ENCODE measurements at places on chromosomes 2 and 18. TPM values are rescaled to one million over a fixed set of nuclear protein-coding genes. Genes with fewer than 3 reads are reported as not detected.
A peak's percentile ranks its signal among the peaks of the same experiment; 100 is the strongest.

GRCh38 chr2:236446521-236446920, 123.1 kb upstream of the ACKR3 start:
- no peak for DNase-seq

DNA sequence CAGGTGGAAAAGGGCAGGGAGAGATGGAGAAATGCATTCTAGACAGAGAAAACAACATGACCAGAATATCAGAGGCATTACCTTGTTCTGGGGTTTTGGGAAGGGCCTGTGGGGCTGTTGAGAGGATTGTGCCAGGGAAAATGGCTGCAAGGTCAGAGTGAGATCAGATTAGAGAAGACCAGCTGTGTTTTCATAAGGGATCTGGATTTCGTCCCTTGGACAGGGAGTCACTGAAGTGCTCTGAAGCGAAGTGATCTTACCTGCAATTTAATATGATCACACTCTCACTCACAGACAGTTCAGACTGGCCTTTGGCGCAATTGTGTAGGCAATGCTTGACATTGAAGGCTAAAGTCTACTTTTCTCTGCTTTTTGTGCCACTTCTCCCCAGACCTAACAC, 20.3 kb upstream of the REG3G start:
- no peak for DNase-seq

DNA sequence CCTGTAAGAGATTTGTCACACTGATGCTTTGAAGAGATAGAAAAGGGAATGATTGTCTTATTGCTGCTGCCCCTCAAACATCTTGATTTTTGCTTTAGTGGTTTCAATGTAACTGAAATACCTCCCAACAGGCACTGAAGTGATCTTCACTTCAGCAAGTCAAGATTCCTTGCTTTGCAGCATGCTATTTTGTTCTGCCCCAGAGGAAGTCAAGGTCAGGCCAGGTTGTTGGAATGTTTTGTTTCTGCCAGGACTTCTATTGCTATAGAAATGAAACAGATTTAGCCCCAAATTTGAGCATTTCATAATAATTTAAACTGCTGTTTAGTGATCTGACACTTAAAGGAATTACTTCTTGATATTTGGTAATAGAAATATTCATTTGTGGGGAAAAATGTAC, 277.6 kb downstream of the ZNF804A start:
- DNase-seq = no peak

- no peak for DNase-seq
Observed at GRCh38 chr2:121348128-121348740, 63.2 kb upstream of the TFCP2L1 start.

GRCh38 chr2:12856934-12857601, 140.3 kb downstream of the TRIB2 start:
- DNase-seq = no peak

- DNase-seq = peak; percentile 72
Observed at GRCh38 chr2:199457147-199458008, at the start of gene SATB2. TSS of gene SATB2 (minus strand) at chr2:199457939. CDS start at chr2:199456037, 1,902 bp downstream.

ACTG2 gene
- not detected for total RNA-seq

CFAP65 gene
- total RNA-seq = not detected

All from Caki2 (cell line).